ENCODE measurements at places on chromosomes 11 and 22.

- DNase-seq: no peak
Observed at GRCh38 chr22:29702931-29703501, 16.8 kb upstream of the CABP7 start.

DNA sequence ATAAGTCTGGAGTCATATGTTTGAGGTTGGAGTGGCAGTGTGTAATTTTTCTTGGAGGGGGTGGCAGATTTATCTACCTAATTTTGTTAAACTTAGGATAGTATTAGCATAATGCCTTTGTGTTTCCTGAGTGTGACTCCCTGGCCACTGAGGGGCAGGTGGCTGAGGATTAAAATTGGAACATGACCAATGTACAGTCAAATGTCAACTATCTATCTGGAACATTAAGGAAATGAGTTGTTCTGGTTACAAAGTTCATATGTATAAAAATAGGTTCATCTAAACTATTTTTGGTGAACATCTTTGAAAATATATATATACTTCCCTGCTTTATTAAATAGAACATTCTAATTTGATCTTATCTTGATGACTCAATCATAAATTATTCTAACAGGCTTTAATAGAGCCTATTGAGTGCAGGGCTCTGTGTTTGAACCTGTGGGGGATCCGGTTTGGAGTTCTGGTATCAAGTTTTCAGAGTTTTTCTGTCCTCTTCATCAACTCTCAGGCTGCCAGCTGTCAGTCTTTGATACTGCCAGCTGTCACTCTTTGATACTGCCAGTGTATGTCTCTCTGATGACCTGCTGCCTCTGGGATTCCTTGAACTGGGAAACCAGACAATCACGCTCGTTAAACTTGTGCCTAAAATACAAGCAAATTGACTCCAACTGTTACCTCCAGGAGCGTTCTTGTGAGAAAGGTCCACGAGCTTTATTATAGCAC is 309.6 kb downstream of the METTL15 start:
- DNase-seq: no peak

- DNase-seq: no peak
Observed at GRCh38 chr11:86673872-86674750, 1.7 kb upstream of the ME3 start.

- DNase-seq: no peak
Observed at GRCh38 chr11:120519474-120519873, 7.9 kb downstream of the GRIK4 start.

GRCh38 chr11:35144136-35144741 is 5.3 kb downstream of the CD44 start:
- DNase-seq: no peak

GRCh38 chr11:102853956-102854355 is 10.5 kb upstream of the MMP3 start:
- DNase-seq: no peak

DNA sequence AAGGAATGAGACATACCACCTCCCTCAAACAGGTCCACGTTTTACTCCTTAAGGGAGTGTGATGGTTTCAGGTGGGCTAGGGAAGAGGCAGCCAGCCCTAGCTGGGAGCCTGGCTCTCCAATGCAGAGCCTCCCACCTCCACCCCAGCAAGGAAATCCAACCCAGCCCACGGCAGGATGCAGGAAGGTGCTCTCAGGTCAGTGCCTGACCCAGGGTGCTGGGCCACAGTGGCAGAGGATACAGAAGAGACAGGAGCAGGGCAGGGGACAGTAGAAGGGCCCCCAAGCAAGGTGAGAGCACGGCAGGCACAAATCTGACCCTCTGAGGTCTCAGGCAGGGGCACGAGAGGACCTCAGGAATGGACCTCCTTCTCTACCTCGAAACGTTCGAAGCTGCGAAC is 26.9 kb upstream of the CCND1 start:
- DNase-seq: no peak

DNA sequence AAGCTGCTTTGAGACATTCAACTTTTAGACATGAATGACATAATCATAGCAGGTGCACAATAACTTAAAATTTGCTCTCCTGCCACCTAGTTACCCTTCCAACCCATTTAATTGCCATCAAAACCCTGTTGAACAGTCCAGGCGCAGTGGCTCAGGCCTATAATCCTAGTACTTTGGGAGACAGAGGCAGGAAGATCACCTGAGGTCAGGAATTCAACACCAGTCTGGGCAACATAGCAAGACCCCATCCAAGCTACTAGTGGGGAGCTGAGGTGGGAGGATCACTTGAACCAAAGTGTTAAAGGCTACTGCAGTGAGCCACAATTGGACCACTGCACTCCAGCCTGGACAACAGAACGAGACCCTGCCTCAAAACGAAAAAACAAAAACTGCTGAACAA is 4.0 kb upstream of the PHF21A start:
- DNase-seq: no peak
